ENCODE measurements at places on chromosomes 6 and 20.

DNA sequence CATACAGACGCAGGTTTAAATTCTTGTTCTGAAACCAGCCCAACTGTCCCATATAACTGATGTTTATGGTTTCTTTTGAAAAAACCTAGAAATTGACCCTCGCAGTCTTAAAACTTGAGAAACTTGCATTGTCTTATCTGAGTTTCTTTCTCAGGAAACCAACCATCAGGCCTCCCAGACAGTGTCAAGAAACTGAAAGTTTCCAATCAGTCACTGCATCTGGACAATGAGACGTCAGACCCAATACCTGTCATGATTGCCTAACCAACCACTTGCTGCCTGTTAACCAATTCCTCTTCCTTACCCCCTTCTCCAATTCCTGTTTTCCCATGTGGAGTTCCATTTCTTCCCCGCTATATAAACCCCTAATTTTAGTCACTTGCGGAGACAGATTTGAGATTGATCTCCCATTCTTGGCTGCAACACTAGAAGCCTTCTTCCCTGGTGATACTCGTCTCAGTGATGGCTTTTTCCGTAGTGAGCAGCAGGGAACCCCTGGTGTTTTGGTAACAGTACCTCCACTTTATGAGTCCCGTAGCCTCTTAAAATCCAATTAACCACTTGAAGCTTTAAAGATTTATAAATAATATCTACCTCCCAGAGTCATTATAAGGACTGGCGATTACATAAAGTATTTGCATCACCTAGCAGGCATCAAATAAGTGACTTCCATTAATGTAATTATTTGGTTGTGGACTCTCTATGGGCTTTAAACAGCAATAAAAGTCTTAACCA, 49.3 kb downstream of the GPR63 start:
- no peak for DNase-seq

DNA sequence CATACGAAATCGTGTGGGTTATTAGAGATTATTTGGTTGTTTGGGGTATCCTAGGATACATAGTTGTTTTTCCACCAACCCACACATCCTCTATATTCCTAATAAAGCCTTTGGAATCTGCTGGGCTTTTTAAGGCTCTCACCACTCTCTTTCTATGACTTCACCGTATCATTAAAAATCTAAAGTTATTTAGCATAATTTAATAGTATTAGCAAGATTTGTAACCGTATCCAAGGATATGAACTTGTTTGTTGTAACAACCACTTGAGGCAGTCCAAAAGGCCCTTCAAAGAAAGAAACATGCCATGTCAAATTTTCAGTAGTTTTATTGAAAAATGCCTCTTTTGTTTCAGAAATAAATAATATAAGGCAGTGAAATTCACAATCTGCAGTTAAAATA, 121.8 kb downstream of the COL12A1 start:
- DNase-seq, result no peak

DNA sequence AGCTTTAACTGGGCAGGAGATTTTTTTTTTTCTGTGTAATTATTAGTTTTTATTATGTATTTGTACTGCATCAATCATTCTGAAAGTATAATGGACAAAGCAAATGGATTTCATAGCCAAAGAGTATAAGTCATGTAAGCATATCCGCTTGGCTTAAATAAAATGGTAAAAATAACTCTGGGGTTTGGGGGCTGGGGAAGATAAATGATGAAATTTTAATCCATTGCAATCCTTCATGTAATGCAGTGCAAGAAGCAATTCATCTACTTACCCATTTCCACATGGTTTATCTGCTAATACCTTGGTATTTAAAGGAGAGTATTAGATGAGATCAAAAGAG, 781.4 kb downstream of the QKI start:
- no peak for DNase-seq

GRCh38 chr20:21801193-21801592, 95.7 kb downstream of the PAX1 start:
- no peak for DNase-seq

DNA sequence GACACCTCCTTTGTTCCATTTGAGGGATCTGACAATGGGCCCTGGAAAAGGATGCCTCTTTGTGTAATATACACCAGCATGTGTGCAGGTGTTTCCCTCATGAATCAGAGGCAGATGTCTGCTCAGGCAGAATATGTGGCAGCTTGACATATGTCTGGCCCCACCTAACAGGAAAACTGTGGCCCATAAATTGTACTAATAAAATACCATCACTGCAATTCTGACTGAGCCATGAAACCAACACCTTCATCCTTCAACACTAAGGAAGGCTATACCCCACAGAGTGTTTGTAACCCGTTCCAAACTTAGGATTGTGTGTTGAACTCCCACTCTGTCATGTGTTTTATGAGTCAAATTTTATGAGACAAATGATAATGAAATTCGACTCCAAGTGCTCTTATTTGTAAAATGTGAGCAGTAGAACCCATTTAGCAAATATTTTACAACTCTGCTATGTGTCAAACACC, 22.7 kb downstream of the LAMA4 start:
- DNase-seq, result peak; percentile 65

- DNase-seq, result no peak
Measured at GRCh38 chr6:14520536-14520935, 403.0 kb downstream of the CD83 start.

DNA sequence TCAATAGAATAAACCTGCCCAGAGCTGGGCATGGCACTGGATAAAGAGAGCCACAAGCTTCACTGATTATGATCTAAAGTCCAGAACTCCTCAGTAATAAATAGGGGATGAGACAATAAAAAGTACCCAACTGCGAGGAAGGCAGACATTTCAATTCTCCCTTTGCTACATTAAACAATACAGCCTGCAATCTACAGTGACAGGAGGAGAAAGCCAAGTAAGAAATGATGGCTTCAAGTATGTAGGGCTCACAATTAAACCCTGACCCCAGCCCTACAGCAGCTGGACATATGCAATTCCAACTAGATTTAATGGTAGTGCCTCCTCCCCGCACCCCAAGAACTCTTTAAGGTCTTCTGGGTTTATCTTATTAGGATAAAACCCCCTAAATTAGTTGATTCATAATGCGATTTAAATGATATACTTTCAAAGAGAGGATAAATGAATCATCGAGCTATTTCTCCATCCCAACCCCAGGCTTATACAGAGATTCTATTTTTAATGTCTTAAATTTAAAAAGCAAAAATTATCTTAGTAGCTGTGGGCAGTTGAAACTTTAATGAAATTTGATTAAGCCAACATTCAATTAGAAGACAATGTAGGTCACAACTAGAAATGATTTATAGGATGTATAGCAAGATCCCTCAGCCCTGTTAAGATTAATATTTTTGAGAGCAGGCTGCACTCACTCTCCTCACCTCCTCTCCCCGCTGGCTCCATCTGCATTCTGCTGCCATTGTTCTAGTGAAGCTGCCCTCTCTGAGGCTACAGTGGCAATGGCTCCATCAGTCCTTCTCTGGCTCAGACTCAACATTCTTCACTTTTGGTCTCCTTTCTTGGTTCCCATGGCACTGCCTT, 57.1 kb downstream of the OGFRL1 start:
- no peak for DNase-seq

GRCh38 chr20:31863296-31864085, 6.8 kb downstream of the DUSP15 start:
- DNase-seq, result no peak

DNA sequence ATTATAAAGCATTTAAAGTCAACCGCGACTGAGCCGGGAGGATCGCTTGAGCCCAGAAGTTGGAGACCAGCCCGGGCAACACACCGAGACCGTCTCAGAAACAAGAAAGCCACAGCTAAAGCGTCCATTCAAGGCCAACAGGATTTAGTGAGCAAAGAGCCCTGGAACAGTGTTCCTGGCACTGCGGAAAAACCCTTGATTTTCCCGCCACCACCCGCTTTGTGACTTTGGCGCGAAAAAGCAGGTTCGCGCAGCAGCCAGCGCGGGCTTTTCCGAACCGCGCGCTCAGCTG, 669 bp downstream of the PCNA start:
- no peak for DNase-seq

DNA sequence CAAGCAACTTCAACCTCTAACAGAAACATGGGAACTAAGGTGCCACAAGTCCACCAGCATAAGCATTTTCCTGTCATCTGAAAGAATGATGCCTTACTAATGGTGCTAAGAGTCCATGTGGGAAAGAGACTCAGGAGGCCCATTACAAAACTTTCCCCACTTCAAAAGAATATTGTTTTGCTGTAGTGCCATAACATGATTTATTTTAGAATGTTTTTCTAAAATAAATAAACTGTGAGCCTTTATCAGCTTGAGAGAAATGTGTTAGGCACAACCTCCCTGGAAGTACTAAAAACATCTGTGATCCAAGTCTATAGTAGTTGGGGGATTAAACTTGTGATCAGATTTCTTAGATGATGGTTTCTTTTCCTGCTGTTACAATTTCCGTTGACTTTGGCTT, 330.1 kb upstream of the MAP3K7 start:
- DNase-seq, result no peak

DNA sequence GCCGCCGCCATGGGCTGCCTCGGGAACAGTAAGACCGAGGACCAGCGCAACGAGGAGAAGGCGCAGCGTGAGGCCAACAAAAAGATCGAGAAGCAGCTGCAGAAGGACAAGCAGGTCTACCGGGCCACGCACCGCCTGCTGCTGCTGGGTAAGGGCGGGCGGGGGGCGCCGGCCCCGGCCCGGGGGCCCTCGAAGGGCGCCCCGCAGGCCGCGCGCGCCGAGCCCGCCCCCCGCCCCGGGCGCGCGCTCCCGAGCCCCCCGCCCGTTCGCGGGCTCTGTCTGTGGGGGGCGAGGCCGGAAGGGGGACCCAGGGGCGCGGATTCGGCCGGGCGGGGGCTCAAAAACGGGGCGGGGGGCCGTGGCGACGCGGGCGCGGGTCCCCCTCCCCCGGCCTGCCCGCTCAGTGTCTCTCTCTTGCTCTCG, 39.2 kb downstream of the GNAS start:
- DNase-seq, result peak; percentile 58

DNA sequence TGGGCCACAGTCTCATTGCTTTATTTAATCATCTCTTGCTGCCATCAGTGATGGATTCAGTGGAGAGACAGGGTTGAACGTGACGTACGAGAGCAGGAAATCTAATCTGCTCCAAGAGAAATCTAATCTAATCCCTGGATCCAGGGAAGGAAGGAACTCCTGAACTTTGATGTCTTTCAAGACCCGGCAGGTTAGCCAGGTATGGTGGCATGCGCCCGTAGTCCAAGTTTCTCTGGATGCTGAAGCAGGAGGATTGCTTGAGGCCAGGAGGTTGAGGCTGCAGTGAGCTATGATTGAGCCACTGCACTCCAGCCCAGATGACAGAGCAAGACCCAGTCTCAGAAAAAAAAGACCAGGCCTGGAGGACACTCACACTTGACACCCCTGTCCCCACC, 11.4 kb upstream of the PGC start:
- DNase-seq, result no peak

- no peak for DNase-seq
Measured at GRCh38 chr6:3530515-3530914, 73.7 kb upstream of the SLC22A23 start.

- peak; percentile 58 for DNase-seq
Measured at GRCh38 chr6:167588181-167588919, 238.4 kb upstream of the AFDN start.

DNA sequence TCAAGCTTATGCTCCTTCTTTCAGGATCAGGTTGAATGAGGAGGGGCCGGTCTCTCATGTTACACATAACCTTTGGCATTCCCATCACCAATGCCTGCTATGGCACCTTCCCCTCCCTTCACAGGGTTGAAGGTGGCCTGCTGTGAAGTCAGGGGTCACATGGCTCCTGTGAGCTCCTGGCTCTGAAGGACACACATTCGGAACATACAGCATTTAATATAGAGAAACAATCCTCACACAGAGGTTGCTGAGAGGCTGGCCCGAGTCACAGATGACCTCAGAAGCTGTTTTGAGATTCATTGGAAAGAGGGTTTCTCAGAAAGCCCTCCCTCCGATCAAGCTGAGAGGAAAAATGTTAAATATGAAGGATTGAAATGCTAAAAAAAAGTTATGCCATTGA, 82.1 kb downstream of the PSMG4 start:
- no peak for DNase-seq

- DNase-seq, result no peak
Measured at GRCh38 chr20:59825563-59825920, 107.9 kb downstream of the SYCP2 start.

DNA sequence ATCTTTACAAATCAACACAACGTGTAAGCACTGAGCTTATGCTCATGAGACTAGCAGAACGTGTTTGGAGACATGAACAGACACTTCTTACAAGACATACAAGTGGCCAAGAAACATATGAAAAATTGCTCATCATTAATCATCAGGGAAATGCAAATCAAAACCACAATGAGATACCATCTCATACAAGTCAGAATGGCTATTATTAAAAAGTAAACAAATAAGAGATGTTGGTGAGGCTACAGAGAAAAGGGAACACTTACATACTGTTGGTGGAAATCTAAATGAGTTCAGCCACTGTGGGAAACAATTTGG, 327.9 kb upstream of the SOX4 start:
- DNase-seq, result peak; percentile 14

- peak; percentile 34 for DNase-seq
Measured at GRCh38 chr6:125041740-125042459, 79.7 kb downstream of the RNF217 start.

GRCh38 chr20:60494476-60494875, 536.3 kb downstream of the CDH26 start:
- peak; percentile 26 for DNase-seq

GRCh38 chr6:142786476-142786875, 158.5 kb downstream of the HIVEP2 start:
- no peak for DNase-seq

DNA sequence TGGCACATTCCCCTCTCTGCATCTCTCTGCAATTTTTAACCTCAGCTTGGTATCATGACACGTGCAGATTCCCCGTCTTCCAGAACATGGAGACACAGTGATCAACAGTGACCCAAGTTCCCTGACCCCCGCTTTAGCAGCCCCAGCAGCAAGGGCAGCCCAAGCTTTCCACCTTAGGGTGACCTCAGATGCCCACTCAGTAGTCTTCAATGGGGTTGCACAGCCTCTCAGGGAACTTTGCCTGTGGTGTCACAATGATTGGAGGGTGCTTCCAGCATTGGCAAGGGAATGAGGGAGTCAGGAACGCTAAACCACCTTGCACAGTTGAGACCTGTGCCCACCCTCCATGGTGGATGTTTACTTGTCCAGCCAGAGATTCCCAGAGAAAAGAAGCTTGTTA, 287.1 kb upstream of the CDH4 start:
- DNase-seq, result no peak

DNA sequence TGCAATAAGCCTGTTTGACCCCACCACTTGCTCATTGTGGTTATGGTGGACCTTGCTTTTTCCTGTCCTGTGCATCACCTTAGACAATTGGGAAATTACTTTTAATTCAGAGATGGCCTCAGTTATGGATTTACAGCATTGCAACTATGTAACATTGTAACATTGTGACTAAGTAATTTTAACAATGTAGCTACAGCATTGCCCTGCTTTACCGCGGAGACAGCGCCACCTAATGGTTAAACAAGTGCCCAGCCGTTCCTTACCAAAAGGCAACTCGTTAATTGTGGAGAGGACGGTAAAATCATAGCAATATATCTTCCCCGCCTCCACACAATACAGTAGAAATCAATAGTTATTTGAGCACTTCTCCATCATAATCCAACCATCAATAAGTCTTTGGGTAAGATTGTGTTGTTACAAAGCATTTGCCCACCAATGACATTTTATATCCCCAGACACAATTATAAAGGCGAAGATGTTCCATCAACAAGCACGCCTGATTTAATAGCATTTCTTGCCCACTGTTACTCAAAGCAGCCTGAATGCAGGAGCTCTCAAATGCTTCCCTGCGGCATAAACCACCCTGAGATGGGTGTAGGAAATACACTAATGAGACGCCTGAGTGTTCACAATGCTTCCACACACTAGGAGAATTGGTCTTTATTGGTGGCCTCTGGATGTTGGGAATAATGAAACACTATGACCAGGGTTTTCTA, 93.7 kb downstream of the PROKR2 start:
- DNase-seq, result peak; percentile 64

All from RPMI7951 (cell line).